ENCODE measurements at places on chromosomes 3 and 15.

GRCh38 chr15:99992611-99993231 is 259.5 kb upstream of the LYSMD4 start:
- DNase-seq = peak; percentile 54

- DNase-seq = no peak
Observed at GRCh38 chr15:71409541-71409940, 294.3 kb downstream of the THSD4 start.

DNA sequence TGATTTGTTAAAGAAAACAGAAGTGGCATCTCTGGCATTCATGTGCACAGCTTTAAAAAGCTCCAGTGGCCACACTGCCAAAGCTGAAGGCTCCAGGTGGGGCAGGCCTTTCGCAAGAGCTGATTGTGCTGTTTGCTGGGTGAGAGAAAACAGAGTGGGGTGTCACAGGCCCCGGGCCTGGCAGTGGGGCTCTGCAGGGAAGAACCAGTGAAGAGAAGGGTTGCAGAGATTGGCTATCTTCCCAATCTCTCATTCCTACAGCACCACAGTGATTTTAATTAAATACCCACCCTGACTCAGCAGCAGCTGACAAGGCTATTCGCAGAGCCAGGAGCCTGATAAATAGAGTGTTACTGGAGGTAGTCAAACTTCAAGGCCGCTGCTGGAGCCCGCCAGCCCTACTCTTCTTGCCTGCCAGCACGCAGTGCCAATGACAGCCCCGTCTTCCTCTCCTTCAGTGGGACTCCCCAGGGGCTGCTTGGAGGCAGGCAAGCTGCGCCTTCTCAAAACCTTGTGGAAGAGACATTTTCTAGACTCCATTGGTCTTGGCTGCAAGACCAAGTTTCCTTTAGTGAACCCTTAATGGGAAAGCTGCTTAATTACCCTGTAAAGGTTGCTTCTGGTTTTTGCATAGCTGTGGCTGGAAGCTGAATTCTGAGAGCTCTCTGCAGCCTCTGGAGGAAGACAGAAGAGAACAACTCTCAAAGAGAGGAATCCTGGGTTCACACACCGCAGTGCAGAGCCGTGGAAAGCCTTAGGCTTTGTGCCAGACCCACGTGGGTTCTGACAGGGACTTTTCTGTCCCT is 225.8 kb upstream of the SLCO3A1 start:
- no peak for DNase-seq

- no peak for DNase-seq
Observed at GRCh38 chr3:50585919-50586762, 16.8 kb downstream of the HEMK1 start.

- no peak for DNase-seq
Observed at GRCh38 chr3:160950954-160951353, 154.2 kb downstream of the B3GALNT1 start.

- DNase-seq = peak; percentile 84
Observed at GRCh38 chr3:149377408-149378364, at the start of gene TM4SF1. Gene TM4SF1, minus strand, starts transcription at chr3:149377649. Its CDS starts 102 bp downstream, at chr3:149377547.

DNA sequence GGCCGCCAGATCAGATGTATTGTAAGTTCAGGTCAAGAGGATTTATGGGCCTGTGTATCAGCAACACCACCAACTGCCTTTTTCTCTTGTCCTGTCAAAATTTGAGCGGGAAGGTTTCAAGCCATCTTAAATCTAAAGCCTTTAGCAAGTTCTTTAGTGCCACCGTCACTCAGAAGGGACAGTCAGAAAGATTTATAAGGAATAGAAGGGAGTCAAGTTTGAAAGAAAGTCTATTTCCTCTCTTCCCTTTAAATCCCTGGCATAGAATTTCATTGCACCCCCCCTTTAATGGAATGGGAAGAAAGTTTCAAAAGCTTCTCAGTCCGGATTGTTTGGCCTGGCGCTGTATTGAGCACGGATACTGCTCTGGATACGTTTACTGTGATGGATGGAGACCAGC is 359.4 kb downstream of the FEZF2 start:
- DNase-seq = no peak

DNA sequence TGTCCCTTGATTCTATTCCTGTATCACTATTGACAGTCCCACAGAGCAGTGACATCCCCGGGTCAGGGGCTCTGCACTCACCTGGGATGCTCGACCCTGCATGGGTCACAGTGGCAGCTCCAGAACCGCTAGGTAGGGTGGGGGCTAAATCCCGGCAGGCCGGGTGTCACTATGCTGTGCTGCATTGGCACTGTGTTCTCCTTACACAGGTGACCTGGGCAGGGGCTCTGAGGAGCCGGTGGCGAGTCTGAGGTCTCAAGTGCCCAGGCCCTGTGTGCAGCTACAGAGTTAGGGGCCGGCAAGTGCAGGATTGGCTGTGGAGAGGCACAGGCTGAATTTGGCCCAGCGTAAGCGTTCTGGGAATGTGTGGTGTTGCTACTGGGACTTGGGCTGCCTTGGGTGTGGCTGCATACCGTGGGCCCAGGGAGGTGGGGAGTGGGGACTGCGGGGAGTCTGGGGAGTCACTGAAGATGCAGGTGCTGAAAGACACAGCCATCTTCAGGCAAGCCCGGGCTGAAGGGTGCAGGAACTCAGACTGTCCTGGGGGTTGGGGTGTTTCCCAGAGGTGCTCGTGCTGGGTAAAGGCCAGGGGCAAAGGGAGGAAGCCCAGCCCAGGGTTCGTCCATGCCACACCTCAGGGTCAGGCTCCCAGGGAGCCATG is 102.6 kb upstream of the PRR20G start:
- DNase-seq = no peak

DNA sequence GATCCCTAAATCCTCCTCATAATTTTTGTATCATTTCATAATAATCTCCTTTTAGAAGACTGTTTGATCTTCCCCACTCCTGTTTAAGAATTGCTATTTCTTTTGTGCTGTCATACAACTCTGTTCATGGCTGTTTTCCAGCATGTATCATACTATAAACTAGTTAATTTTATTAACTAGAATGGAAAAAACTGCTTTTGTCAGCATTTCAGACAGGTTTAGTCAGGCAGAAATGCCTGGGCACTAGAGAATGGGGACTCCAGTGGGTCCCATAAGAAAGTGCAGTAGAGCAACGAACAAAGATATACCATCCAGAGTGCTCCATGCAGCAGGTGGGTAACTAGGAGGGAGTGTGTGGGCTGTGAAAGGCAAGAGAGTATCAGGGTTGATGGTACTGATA is 523.9 kb downstream of the PLOD2 start:
- no peak for DNase-seq

DNA sequence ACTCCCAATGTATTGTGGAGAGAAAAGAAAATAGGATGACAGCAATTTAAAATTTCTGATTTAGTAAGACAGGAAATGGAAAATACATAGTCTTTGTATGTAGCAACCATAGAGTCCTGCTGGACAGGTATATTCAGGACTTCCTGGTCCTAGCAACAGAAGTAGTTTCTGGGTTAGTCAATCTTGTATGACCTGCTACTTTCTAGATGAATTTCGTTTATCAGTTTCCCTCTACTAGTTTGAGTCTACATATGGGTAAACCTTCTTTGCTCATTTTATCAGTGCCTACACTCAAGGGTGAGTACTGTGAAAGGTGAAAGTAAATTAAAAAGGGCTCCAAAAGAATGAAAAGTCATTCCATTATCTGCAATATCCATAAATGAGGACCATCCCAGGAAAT is 309.8 kb downstream of the UNC13C start:
- DNase-seq = no peak

DNA sequence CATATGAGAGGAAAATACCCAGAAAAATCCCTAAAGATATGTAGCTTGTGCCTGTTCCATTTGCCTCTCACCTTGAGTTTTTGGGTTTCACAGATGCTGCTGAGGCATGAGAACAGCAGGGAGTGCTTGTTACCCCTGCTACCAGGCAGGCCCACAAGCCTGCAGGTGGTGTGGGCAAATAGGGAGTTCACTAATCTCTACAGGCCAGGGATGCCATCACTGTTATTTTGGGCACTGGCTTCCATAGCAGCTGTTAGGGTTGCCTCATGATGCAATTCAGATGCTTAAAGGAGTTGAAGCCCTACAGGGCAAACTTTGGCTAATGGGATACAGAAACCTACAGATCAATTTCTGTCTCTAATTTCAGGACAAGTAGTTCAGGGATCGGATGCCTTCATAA is 873.5 kb downstream of the OTOL1 start:
- DNase-seq = no peak

Measured in coronary artery (tissue), 2 donors.